NCI-H2107 (cell line): ENCODE measurements at places on chromosomes 12 and 14.

DNA sequence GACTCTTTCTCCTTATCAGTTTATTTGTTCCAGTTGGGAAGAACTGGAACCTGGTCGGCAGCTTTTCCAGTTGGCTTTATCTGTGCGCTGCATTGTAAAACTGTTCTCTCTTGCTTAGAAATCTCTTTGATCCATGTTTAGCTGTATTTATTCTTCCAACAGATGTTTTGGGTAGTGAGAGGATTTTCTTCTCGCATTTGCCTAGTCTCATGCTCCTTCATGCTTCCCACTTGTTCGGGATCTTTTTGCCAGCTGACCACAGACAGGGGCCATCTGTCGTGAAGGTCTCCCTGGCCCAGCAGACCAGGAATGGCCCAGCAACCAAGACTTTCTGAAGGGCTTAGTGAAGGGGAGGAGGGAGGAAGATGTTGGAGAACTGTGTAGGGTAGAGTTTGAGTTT, 21.6 kb downstream of the NTF3 start:
- DNase-seq: no peak

DNA sequence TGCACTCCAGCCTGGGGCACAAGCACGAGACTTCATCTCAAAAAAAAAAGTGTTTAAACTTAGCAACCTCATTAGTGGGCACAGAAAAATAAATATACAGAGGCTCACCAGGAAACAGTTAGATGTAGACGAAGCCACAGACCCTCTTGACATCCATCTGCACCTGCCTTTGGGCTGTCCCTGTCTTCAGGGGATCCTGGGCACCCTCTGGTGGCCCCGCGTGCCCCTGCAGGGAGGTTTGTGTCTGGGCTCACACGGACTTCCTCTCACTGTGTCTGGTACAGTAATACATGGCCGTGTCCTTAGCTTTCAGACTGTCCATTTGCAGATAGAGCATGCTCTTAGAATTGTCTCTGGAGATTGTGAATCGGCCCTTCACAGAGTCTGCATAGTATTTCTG, 916.5 kb downstream of the TMEM121 start:
- peak; percentile 49 for DNase-seq

DNA sequence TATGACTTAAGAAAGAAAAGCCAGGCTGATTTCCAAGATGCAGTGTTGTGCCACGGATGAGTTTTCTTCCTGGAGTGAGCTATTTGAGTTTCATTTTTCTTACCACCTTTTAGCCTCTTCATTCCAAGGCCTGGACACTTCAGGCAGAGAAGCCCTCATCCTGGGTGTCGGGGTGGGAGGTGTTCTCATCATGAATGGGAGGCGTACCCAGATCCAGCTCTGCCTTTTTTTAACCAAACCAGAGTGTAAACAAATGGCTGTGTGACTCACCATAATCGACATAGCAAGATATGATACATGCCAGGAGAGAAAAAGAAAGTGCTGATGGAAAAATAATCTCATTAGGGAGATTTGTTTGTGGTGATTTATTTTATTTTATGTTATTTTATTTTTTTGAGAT, 79.9 kb downstream of the ARF6 start:
- peak; percentile 63 for DNase-seq

DNA sequence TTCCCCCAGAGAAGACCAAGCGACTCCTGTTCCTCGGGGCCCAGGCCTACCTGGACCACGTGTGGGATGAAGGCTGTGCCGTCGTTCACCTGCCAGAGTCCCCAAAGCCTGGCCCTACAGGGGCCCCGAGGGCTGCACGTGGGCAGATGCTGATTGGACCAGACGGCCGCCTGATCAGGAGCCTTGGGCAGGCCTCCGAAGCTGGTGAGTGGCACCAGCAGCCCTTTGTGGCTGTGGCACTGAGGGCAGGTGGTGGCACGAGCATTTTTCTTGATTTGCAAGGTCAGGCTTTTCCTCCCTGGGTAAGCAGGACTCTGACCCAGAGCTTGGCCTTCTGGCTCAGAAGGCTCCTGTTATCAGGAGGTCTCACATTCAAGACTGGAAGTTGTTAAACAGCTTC, 2.7 kb downstream of the SIVA1 start:
- DNase-seq: no peak

DNA sequence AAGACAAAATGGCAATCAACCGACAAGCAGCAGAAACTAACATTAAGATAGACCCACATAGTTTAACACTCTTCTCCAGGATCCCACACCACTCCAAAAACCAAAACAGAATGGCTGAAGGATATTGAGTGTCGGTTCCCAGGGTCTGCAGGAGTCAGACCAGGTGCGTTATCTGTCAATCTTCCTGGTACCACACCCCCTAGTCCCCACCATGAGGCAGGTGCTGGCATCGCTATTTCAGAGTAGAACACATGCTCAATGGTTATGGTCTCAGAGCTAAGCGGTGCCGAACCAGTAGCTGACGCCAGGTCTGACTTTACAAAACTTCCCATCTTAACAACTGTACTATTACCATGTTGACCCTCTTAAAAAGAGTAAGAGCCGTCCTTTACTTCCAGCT, 10.2 kb downstream of the STX2 start:
- no peak for DNase-seq

- DNase-seq: no peak
Observed at GRCh38 chr14:94307410-94307992, 14.4 kb upstream of the SERPINA10 start.

GRCh38 chr12:18428416-18428815, 167.1 kb downstream of the PIK3C2G start:
- DNase-seq: no peak

DNA sequence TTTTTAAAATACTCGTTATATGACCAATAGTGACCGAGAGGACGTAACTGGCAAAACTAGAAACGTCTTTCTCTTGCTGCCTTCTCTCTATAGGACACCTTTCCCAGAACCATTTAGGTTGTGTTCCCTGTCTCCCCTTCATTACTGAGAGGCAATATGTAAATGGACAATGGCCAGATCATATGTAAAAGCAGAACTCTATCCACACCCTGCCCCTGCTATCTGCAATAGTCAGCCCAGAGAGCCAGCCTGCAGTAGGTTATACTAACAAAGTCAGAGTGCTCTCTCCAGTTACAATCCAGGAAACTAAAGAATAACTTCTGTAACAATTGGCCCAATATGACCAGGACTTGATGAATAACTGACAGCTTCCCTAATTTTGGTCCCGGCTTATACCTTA, 216.8 kb downstream of the ANO6 start:
- DNase-seq: no peak

- no peak for DNase-seq
Observed at GRCh38 chr14:56860441-56860840, 50.2 kb upstream of the OTX2 start.

- no peak for DNase-seq
Observed at GRCh38 chr12:127628645-127629044, 638.3 kb upstream of the TMEM132C start.

- DNase-seq: no peak
Observed at GRCh38 chr12:58356794-58357193, 415.4 kb downstream of the ATP23 start.
